ENCODE measurements at places on chromosomes 7 and 10.
A peak's percentile ranks its signal among the peaks of the same experiment; 100 is the strongest.

GRCh38 chr7:149229526-149229925, 9.9 kb upstream of the ZNF212 start:
- DNase-seq, result no peak

GRCh38 chr10:114607358-114607998, 50.6 kb downstream of the ABLIM1 start:
- no peak for DNase-seq

- no peak for DNase-seq
These were observed 199.1 kb upstream of the AHR start for GRCh38 chr7:17099083-17099973.

DNA sequence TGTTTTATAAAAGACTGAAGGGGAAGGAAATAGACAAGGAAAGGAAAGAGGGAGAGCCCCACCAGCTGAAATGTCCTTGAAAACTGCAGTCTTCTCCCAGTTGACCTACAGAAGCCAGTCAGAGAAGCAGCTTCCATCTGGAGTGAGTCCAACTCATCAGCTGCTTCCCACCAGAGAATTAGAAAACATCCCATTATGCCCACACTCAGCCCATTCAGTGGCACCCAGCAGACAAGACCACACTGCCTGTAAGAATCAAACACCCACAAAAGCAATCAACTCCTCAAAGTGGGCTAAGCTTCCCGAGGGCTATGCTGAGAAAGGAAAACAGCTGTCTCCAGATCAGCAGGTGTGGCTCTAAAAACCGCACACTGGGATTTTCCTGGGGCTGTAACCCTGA, 29.6 kb upstream of the TMEM213 start:
- peak; percentile 31 for DNase-seq

DNA sequence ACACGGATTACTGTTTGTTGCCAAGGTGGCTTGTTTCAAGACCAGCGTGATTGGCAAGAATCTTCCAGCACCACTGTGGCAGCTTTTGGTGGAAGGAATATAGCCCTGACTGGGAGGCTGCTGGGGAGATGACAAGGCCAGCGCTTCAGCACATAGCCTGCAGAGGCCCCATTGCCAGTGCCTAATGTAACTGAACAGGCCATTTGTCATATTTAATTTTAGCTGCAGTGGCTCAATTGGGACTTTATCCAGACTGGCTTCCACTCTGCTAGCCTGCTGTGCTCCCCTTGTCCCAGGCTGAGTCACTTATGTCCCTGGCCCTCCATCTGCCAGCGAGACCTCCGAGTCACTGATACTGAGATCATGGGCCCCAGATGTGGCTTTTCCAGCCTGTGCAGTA, 483.1 kb downstream of the GALNT17 start:
- DNase-seq, result no peak

DNA sequence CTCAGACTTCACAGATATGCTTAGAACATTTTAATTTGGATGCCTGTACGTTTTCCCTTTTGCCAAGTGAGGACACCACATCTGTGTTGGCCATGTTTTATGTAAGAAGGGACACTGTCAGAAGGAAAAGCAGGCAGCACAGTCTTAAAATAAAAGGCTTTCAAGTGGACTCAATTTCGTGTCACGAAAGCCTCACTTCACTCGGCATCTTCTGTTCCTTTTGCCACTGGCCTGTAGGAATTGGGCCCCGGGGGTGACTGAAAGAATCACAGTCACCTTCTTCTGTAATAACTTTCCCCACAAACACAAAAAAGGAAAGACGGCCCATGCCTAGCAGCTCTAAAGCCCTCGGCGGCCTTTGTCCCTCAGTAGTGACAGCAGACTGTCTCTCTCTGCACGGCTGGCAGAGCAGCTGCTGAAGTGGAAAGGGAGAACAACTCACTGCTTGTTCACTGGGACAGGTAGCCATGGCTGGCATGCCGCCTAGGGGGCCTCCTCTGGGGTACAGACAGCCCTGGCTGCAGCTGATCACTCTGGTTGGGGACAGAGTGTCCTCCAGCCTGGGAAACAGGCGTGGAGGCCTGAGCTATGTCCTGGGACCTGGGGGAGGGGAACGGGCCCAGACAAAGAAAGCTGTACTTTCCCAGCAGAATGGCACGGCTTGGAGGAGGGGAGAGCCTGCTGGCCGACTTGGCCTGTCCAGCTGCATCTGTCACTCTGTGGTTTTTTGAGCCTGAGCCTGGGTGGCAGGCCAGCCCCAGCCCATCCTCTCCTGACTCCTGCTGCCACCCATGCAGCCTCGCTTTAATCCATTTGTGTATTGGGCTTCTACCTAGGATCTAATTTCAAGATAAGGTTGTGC, 4.4 kb downstream of the RASSF4 start:
- DNase-seq, result peak; percentile 33

DNA sequence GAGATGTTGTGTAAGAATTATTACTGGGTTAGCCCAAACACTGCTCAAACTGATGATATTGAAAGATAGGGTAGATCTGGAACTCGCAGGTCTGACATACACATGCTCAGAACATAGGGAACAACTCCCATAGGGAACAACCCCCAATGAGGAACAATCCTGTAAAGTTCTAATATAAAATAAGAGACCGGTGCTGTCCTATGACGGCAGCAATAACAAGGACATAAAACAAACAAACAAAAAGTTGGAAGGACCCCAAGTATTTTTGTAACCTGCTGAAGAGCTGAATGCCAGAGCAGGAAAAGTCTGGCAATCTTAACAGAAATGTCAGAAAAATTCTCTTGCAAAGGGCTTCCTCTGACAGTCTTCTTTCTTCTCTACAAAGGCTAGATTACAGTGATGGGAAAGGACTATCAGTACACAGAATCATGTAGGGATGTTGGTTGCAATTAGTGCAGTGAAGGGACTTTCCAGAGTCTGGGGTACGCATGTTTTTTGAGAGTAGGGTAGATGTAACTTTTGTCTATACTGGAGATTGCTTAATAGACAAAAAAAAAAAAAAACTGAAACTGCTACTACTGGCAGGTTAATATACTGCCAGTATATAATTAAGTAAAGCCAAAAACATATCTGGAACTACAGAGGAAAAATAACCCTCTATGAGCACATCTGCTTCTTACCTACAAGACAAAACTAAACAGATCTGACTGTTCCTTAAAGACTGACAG, 35.5 kb downstream of the IDE start:
- no peak for DNase-seq

GRCh38 chr7:24715661-24716479, 41.4 kb downstream of the GSDME start:
- DNase-seq, result no peak

GRCh38 chr10:70510904-70511303, 32.3 kb downstream of the PALD1 start:
- DNase-seq, result no peak

DNA sequence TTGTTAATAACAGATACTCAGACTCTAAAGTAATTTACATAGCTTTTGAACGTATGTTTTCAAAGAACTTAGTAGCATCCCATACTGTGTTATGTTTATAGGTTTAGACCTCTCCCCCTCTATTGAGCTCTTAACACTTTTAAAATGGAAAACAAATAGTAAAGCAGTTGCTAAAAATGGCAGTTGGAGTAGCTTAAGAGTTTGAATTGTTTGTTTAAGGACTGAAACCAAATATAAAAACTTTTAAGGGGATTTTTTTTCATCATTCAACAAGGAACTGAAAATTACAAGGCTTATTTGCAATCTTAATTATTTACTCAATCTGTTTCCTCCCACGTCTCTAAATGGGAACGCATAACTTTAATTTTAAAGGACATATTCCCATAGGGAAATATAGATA, 1.6 kb upstream of the SPAG6 start:
- no peak for DNase-seq

DNA sequence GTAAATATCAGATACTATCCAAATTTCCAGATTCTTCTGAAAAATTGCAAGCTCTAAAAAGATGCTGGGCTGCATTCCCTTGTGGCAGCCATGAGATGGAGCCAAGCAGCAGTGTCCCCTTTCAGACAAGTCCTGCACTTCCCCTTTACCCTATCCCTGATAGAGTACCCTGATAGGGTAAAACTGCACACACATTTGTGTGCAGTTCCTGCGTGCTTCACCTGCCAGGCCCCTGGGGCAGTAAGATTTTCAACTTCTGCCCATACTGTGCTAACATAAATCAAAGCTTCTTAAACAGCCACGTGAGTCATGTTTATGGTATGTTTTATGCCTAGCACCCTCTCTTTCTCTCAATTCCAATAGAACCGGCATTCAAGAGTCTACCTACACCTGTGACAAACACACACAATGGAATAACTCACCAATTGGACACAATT, 52.2 kb downstream of the IFIT5 start:
- no peak for DNase-seq

- DNase-seq, result no peak
These were observed 148.0 kb upstream of the INSYN2A start for GRCh38 chr10:127344346-127344745.

DNA sequence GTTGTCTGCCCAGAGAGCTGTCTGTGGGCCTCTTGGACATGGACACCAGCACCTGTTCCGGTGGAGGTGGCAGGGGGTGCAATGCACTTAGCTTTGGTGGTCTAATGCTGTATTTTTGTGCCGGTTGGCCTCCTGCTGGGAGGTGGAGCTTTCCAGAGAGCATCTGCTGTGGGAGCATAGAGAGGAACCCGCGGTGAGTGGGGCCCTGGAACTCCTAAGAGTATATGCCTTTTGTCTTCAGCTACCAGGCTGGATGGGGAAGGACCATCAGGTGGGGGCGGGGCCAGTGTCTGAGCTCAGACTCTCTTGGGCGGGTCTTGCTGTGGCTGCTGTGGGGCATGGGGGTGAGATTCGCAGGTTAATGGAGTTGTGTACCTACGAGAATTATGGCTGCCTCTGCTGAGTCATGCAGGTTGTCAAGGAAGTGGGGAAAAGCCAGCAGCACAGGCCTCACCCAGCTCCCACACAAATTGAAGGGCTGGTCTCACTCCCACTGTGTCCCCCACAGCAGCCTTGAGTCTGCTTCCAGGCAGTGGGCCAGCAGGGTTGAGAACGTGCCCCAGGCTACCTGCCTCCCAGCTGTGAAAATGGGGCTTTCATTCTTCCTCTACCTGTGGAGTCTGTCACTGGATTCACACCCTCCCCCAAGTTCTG, 29.0 kb downstream of the JAKMIP3 start:
- DNase-seq, result no peak

- no peak for DNase-seq
These were observed 60.9 kb upstream of the ACSM6 start for GRCh38 chr10:95133016-95133752.

GRCh38 chr7:82677493-82677892, 233.9 kb upstream of the CACNA2D1 start:
- DNase-seq, result peak; percentile 38

- no peak for DNase-seq
These were observed 101.4 kb downstream of the ANK3 start for GRCh38 chr10:60288256-60288655.

GRCh38 chr10:133224756-133225372, 5.2 kb upstream of the UTF1 start:
- DNase-seq, result no peak

DNA sequence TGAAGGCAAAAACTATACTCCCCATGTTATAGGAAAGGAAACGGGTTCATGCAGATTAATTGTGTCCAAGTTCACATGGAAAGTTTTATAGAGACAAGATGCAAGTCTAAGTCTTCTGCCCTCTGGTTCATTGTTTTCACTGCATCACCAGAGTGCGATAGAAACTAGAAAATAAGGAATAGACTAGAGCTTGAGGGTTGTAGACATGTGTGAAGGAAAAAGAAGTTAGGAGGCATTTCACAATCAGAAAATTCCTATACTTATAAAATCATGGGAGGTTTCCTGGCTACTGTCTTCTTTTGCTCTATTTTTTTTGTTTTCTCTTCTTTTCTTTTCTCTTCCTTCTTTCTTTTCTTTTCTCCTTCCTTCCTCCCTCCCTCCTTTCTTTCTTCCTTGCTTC, 329.8 kb downstream of the PLXDC2 start:
- no peak for DNase-seq

DNA sequence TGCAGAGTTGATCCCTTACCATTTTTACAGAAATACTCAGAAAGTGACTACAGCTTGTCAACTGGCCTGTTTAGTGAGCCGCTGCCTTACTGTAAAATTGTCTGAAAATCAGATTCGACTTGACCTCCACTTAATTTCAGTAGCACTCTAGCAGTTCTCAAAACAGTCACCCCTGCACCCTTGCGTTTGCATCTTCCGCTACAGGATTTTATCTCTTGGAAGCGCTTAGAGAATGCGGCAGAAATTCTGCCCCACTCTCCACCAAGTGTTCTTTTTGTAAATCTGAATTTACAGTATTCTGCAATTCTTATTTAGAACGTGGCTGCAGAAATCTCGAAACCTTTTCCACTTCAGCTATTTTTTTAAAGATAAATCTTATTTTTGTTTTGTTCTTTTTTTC, 1.9 kb upstream of the TWIST1 start:
- DNase-seq, result no peak

DNA sequence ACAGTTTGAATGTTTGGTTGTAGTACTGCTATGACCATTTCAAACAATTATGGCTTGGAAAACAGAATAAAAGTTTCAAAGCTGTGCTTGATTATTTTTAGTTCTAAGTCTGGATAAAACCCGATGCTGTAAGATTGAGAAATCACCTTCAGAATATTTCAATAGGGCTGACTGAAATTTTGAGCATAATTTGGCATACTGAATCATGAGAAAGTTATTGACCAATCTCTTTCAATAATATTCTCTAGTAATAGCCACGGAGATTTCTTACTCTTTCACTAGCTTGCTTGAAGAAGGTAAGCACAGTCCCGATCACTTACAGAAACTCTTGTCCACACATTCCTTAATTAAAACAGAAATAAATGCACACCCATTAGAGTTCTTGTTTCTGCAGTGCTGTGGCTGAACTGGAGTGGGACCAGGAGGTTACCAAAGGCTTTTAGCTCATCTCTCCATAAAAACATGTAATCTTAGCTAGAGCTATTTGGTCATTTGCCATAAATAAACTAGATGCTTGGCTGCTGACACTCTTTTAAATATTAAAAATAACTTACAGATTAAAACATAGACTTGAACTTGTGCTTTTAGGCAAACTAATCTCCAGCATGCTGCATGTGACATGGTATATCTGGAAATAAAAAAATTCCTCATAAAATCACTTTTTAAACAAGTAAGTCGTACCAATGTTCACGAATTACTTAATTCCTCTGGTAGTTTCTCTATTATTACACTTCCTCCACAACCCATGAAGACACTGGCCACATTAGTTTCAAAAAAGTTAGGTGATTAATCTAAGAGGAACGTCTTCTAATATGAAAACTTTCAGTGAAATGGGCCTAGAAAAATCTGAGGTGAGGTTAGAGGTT, 97.8 kb downstream of the AGMO start:
- DNase-seq, result no peak

- no peak for DNase-seq
These were observed 78.7 kb upstream of the EN2 start for GRCh38 chr7:155378959-155379871.

DNA sequence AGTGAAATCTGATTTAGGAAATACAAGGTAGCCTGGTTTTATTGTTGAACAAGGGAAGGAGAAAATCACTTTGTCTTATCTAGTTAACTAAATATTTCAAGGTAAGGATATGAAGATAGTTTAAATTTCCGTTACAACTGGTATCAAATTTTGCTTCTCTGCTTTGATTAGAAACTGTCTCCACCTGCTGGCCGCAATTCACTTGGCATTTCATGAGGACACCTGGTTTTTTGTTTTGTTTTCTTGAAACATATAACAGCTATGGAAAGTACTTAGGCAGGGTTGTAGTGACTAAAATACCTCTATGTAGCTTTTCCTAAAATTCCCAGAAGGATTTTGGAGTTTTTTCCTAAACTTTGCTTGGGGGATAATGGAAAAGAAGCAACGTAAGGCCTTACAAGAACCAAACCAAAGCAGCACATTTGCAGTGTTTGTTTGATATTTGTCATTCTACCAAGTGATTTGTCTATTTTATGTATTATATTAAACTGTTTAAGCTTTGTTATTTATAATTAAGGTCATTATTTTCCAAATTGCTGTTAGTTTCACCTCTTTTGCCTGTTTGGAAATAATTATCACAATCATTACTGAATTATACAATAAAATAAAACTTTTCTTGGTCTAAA, 73.6 kb downstream of the AHCYL2 start:
- peak; percentile 55 for DNase-seq

Measured in DMS79 treated with DMSO at 0.1 percent for 48 hours (cell line).